ENCODE measurements at places on chromosomes 11 and 22.
A peak's percentile ranks its signal among the peaks of the same experiment; 100 is the strongest.

DNA sequence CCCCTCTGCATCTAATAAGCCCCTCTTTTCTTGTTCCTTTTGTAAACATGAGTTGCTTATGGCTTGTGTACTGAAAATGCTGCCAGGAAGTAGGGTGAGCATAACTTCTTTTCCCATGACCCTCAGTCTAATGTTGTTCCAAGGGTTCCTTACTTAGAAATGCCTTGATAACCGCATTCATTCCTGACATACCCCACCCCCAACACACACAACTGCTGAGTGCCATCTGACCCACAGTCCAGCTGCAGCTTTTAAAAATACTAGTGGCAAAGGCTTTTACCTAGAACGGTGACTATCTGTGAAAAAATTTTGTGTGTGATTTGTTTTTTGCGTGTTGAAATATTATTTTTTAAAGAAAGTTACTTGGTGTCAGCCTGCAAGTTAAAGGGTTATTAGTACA lies 52.6 kb downstream of the ARHGAP42 start:
- peak; percentile 84 for DNase-seq

DNA sequence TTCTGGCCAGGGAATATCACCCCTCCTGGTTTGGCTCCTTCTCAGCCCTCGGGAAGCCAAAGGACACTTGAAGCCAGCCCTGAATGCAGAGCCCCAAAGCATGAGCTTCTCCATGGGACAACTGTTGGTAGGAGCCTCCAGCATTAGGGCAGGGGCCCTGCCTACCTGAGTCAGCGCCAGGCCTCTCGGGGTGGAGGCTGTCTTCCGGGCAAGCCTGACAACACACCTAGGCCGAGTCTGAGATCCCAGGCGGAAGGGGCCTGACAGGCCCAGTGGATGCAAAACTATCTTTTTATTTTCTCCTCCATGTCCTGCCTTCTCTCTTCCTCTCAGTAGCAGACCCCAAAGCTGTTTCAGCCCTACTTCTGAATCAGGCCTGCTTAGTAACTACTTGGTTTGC lies 27.6 kb downstream of the RCOR2 start:
- DNase-seq: no peak

- DNase-seq: no peak
Observed at GRCh38 chr22:19776433-19777031, 16.0 kb downstream of the TBX1 start.

GRCh38 chr22:27309697-27310096 lies 491.9 kb downstream of the MN1 start:
- peak; percentile 42 for DNase-seq

- DNase-seq: no peak
Observed at GRCh38 chr11:92413757-92414513, 189.3 kb downstream of the FAT3 start.

DNA sequence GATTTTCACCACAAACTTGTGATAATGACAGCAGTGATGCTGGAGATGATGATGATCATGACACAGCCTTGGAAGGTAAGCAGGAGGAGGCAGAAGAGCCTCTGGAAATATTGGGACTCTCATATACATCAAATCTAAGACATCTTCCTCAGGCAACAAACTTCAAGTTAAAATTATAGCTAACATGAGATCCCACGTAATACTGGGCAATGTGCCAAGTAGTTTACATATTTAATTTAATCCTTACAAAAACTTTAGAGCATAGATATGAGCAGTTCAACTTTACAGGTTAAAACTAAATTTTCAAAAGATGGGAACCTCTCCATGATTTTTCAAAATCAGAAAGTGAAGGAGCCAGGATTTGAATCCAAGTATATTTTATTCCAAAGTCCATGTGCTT lies 19.0 kb downstream of the OR52B2 start:
- no peak for DNase-seq

DNA sequence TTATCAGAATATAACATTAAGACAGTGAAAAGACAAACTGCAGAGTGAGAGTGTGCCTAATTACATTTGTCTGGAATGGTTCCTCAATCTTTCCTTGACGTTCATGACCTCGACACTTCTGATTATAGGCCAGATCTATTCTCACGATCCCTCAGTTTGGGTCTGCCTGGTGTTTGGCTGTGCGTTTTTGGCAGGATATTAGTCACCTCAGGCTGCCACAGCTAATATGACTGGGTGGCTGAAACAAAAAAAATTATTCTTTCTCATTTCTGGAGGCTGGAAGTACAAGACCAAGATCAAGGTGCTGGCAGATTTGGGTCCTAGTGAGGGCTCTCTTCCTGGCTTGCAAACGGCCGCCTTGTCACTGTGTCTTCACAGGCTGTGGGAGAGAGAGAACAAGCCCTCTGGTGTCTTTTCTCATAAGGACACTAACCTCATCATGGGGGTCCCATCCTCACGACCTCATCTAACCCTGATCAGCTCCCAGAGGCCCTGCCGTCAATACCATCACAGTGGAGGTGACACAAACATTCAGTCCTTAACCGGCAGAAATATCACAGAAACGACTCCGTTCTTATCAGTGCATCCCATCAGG lies 23.2 kb downstream of the IFITM10 start:
- DNase-seq: peak; percentile 74

DNA sequence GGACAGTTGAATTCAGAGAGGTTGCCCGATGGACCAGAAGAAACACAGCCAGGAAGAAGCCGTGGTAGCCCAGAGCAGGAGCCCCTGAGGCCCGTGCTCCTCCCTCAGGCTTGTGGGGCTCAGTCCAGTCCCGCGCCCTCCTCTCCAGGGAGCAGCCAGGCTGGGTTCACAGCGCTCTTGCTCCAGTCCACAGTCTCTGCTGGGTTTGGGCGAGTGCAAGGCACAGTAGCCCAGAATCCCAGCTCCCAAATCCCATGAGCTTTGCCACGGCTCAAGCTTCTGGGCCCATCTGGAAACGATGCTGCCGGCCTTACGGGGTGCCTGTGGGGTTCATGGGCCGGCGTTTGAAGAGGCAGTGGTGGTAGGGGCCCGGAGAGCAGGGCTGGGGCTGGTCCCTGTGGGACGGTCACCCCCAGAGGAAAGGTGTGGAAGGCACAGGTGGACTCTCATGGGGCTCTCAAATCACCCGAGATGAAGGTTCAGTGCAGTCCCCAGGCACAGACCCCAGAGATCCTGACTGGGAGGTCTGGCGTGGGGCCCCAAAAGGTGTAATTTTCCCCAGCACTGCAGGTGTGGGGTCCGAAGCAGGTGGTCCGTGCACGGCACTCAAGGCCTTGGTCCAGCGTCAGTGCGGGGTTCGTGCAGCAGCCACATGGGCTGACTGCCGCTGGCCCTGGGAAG lies 30.6 kb upstream of the ATXN10 start:
- DNase-seq: no peak

DNA sequence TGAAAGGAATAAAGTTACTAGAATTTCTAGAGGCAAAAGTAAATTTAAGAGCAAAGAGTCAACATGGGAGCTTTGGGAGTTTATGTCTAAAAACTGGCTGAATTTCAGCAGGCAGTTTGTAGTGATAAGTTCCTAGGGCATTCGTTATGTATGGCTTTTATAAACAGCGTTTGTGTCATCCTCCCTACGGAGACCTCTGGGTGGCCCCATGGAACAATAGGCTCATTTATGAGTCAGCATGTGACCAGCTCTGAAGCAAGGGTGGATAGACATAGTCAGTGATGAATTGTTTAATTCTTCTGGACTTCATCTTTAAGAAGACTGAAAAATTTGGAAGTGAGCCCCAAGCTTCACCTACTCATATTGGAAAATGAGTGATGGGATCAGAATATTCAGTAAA lies 37.1 kb downstream of the SVIP start:
- DNase-seq: peak; percentile 75

DNA sequence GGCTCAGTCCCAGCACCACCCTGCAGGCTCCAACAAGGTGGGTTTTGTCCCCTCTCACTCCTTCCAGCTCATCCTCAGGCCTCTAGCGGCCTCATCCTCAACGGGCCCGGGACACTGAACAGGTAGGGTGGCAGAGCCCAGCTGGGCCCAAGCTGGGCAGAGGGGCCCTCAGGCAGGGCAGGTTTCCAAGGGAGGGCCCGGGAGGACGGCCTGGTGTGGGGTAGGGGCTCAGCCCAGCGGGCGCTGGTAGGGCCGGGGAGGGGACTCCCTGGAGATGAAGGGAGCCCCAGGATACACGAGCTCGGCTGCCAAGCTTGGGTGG lies 2.5 kb upstream of the IFITM10 start:
- no peak for DNase-seq

- DNase-seq: no peak
Observed at GRCh38 chr11:116328851-116329250, 443.9 kb downstream of the BUD13 start.

GRCh38 chr22:43828998-43829782 lies 17.1 kb upstream of the EFCAB6 start:
- DNase-seq: no peak
